ENCODE measurements at places on chromosomes 7 and 10. TPM values are rescaled to one million over a fixed set of nuclear protein-coding genes. Genes with fewer than 3 reads are reported as not detected.

DNA sequence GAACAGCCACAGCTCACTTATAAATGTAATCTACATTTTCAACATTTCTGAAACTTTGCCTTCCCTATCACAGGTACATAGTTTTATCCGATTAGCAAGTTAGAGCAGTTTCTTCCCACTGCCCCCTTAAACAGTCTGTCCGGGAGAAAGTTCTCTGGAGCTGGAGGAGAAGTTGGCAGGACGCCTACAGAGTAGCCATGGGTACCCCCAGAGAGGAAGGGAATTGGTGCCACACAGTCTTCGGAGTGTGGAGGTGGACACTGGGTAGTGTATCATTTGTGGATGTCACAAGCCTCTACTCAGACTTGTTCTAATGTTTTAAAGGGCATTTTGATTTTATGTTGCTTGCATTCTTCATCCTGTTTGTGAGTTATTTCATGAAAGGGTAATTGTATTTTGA, 39.0 kb downstream of the TAF3 start:
- DNase-seq: no peak
- H3K27me3 ChIP-seq: no peaks in the 10 kb centered on the region
- H3K4me3 ChIP-seq: no peak overlapping the region
- H3K36me3 ChIP-seq: peaks cover 9% of the 10 kb centered on the region
- peaks cover 19% of the 10 kb centered on the region for H3K4me1 ChIP-seq

GRCh38 chr7:22447762-22448161, 52.2 kb downstream of the STEAP1B start:
- H3K36me3 ChIP-seq: no peaks in the 10 kb centered on the region
- no peak overlapping the region for H3K4me3 ChIP-seq
- peaks cover 36% of the 10 kb centered on the region for H3K4me1 ChIP-seq
- no peaks in the 10 kb centered on the region for H3K27me3 ChIP-seq
- H3K27ac ChIP-seq: no peak overlapping the region

DNA sequence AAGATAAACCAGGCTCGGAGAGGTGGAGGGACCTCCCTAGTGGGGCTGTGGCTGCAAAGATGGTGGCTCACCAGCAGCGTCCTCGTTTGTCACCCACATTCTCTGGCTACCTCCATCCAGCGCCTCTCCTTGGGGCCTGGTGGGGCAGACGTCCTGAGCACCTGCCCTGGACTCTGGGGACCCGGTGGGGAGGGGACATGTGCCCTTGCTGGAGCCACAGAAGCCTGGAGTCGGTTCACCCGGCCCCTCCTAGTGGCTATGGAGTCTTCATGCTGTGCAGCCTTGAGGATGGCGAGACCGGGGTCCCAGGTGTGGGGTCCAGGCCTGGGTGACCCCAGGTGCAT, 14.5 kb downstream of the TTYH3 start:
- DNase-seq: no peak
- peaks cover 42% of the 10 kb centered on the region for H3K4me1 ChIP-seq
- H3K4me3 ChIP-seq: no peak overlapping the region
- H3K27me3 ChIP-seq: no peaks in the 10 kb centered on the region

DNA sequence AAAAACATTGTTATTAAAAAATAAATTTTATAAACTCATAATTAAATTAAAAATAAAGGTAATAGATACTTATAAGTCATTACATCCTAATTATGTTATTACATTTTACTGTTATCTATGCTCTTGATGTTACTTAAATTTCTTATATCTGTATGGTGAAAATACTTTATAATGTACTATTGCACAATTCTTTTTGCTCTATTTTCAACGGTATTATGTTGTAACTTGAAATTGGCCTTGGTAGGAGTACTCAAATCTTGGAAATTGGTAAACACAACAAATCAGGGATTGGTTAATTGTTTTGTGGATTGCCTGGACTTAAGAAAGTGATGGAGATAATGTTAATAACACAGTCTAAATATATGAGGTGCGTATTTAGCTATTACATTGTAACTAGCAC, 273.3 kb downstream of the MDFIC start:
- DNase-seq: no peak
- H3K4me3 ChIP-seq: no peak overlapping the region
- no peak overlapping the region for H3K27ac ChIP-seq
- no peaks in the 10 kb centered on the region for H3K27me3 ChIP-seq
- no peaks in the 10 kb centered on the region for H3K36me3 ChIP-seq

DNA sequence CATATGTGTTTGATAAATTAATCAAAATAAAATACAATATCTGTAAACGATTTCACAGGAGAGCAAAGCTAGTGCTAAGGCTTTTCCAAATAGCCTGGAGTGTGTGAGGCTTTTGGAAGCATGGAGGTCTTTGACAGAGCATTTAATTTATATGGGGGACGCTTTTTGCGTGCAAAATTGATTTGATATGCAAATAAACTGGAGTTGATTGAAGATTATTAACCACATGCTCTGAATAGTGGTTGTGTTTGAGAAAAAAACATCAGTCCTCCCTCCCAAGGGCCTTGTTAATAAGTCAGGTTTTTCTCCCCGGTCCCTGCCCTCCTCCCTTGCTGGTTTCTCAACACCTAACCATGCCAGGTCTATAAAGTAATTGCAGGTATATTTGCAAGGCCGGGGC, 85.1 kb upstream of the FGFR2 start:
- peaks cover 2% of the 10 kb centered on the region for H3K36me3 ChIP-seq
- peaks cover 21% of the 10 kb centered on the region for H3K27me3 ChIP-seq
- H3K4me3 ChIP-seq: no peak overlapping the region
- no peaks in the 10 kb centered on the region for H3K4me1 ChIP-seq
- H3K27ac ChIP-seq: no peak overlapping the region

- DNase-seq: no peak
- peaks cover 42% of the 10 kb centered on the region for H3K4me1 ChIP-seq
- H3K4me3 ChIP-seq: no peak overlapping the region
Observed at GRCh38 chr10:110355141-110355831, 50.6 kb upstream of the SMNDC1 start.

DNA sequence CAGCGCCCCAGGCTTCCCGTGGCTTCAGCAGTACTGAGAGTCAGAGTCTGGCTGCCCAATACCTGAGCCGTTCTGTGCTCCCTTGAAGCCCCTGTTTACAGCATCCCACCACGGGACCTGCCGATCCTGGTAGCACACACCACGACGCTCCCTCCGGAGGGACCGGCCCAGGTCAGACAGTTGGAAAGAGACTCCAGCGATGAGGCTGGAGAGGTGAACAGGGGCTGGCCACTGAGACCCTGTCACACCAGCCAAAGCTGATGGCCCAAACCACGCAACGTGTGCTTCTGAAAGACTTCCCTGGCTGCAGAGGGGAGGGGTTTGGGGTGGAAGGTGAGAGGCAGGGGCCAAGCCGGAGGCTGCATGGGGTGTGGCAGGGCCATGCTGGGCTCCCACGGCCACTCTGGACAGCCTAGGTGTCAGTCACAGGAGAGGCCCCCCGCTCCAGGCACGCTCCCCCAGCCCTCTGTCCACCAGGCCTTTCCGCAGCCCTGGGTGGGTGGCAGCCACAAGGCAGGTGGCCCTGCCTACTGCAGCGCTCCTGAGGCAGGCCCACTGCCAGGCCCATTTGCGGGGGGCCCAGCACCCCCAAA, 140.2 kb upstream of the CHST15 start:
- H3K4me3 ChIP-seq: no peak overlapping the region
- DNase-seq: no peak
- H3K4me1 ChIP-seq: no peaks in the 10 kb centered on the region
- H3K27ac ChIP-seq: no peak overlapping the region
- no peaks in the 10 kb centered on the region for H3K36me3 ChIP-seq
- peaks cover 19% of the 10 kb centered on the region for H3K27me3 ChIP-seq

DNA sequence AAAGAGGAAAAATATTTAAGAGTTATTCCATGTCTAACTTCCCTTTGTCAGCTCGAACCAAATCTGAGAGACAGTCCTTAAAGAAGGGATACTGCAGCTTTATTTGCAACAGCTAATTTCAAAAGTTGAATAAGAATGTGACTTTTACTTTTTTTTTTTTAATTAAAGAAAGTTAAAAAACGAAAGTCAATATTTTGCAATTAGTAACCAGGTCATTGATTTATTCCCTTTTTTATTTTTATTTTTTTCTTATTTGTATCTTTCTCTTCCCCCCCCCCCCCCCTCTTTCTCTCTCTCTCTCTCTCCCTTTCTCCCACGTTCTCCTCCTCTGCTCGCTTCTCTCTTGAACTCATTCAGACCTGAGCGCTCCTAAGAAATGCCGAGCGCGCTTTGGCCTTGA, 209.5 kb downstream of the TCF7L2 start:
- no peak overlapping the region for H3K4me3 ChIP-seq
- peaks cover 23% of the 10 kb centered on the region for H3K4me1 ChIP-seq
- no peak for DNase-seq
- H3K27me3 ChIP-seq: no peaks in the 10 kb centered on the region
- H3K27ac ChIP-seq: no peak overlapping the region

DNA sequence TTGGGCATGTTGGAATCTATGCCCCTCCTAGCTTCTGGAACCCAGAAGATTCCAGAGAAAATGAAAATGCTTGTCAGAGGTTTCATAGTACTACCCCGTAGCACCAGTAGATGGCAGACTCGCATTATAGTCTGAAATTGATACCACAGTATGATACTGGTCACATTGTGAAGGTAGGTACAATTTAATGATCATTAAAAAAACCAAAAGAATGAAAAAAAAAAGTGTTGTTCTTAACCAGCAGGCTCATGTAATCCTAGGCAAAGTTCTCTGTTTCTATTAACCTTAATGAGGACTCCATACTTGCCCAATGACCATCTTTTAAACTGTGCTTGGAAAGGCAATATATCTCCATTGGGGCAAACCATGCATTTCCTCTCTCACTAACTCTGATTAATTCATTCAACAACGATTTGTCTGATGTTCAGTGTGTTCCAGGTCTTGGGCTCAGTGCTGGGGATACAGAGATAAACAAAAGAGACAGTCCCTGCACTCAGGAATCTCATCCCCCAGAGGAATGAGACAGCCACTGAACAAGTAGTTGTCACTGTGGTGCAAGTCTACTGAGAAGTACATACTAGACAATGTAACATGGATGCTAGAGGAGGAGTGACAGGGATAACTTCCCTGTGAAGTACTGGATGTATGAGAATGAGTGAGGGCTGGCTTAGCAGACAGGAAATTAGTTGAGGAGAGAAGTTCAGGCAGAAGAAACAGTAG, 223.5 kb upstream of the PHYHIPL start:
- no peak overlapping the region for H3K27ac ChIP-seq
- H3K36me3 ChIP-seq: no peaks in the 10 kb centered on the region
- peaks cover 22% of the 10 kb centered on the region for H3K4me1 ChIP-seq

GRCh38 chr10:120011359-120012130, 119.0 kb downstream of the SEC23IP start:
- H3K4me3 ChIP-seq: no peak overlapping the region
- H3K27me3 ChIP-seq: peaks cover 27% of the 10 kb centered on the region
- H3K27ac ChIP-seq: no peak overlapping the region
- DNase-seq: no peak
- H3K4me1 ChIP-seq: no peaks in the 10 kb centered on the region

- H3K4me3 ChIP-seq: no peak overlapping the region
- DNase-seq: no peak
- H3K36me3 ChIP-seq: no peaks in the 10 kb centered on the region
- peaks cover 7% of the 10 kb centered on the region for H3K4me1 ChIP-seq
Observed at GRCh38 chr10:25113191-25114035, 61.4 kb upstream of the GPR158 start.

- no peaks in the 10 kb centered on the region for H3K4me1 ChIP-seq
- H3K27ac ChIP-seq: no peak overlapping the region
- no peak for DNase-seq
- peaks cover 24% of the 10 kb centered on the region for H3K27me3 ChIP-seq
Observed at GRCh38 chr7:106415433-106415832, 130.7 kb upstream of the NAMPT start.

- peaks cover 18% of the 10 kb centered on the region for H3K4me1 ChIP-seq
- H3K27me3 ChIP-seq: no peaks in the 10 kb centered on the region
- DNase-seq: no peak
- H3K27ac ChIP-seq: no peak overlapping the region
- H3K4me3 ChIP-seq: no peak overlapping the region
Observed at GRCh38 chr10:112728118-112728883, 221.7 kb upstream of the TCF7L2 start.

DNA sequence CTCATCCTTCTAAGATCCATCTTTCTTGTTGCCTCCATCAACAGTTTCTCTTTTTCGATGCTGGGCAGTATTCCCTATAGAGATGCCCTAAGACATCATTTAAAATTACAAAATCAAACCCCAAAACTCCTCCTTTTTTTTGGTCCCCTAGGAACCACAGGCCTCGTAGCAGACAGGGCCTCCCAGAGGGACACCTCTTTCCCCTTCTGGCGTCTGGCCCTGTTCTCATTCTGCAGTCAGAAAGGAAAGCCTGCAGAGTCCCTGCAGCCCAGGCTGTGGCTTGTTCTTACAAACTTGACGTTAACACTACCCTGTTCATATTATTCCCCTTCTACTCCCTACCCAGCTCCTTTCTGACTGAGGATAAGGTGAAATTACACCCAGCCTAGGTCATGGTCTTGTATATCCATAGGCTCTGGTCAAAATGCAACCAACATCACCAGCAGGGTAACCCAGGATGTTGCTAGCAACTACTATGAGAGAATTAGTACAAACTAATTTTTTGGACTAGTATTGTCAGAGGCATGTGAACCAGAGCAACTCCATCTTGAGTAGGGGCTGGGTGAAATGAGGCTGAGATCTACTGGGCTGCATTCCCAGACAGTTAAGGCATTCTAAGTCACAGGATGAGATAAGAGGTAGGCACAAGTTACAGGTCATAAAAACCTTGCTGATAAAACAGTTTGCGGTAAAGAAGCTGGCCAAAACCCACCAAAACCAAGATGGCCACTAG, 3.5 kb upstream of the EPHA1 start:
- no peaks in the 10 kb centered on the region for H3K36me3 ChIP-seq
- DNase-seq: no peak
- peaks cover 26% of the 10 kb centered on the region for H3K27me3 ChIP-seq
- H3K4me1 ChIP-seq: peaks cover 11% of the 10 kb centered on the region

GRCh38 chr10:81200801-81201200, 663.1 kb downstream of the SH2D4B start:
- H3K4me3 ChIP-seq: no peak overlapping the region
- no peak overlapping the region for H3K27ac ChIP-seq
- no peaks in the 10 kb centered on the region for H3K36me3 ChIP-seq

- peak overlapping the region; percentile 98 for H3K27ac ChIP-seq
- no peak for DNase-seq
- peak overlapping the region; percentile 28 for H3K4me3 ChIP-seq
- H3K27me3 ChIP-seq: no peaks in the 10 kb centered on the region
Observed at GRCh38 chr10:68135922-68136792, 26.9 kb downstream of the MYPN start.

The UCMA gene
- total RNA-seq: not detected

The ZNF503 gene
- total RNA-seq: 26.0 TPM

The POLR2J2 gene
- 5.1 TPM for total RNA-seq

The CRYGN gene
- not detected for total RNA-seq

The PRLHR gene
- not detected for total RNA-seq

The CLDN4 gene
- 0.80 TPM for total RNA-seq

The PARD3 gene
- 26.5 TPM for total RNA-seq

The HGF gene
- total RNA-seq: 3.4 TPM

Data from chondrocyte (in vitro differentiated cells).